CMK (cell line): ENCODE measurements at places on chromosomes 6 and 20.

- no peak for DNase-seq
These were observed 352.4 kb downstream of the LAMA2 start for GRCh38 chr6:129235167-129236000.

- no peak for DNase-seq
These were observed 11.4 kb downstream of the HLA-E start for GRCh38 chr6:30500421-30501355.

GRCh38 chr6:165805636-165806035 is 142.6 kb upstream of the PDE10A start:
- DNase-seq: no peak

DNA sequence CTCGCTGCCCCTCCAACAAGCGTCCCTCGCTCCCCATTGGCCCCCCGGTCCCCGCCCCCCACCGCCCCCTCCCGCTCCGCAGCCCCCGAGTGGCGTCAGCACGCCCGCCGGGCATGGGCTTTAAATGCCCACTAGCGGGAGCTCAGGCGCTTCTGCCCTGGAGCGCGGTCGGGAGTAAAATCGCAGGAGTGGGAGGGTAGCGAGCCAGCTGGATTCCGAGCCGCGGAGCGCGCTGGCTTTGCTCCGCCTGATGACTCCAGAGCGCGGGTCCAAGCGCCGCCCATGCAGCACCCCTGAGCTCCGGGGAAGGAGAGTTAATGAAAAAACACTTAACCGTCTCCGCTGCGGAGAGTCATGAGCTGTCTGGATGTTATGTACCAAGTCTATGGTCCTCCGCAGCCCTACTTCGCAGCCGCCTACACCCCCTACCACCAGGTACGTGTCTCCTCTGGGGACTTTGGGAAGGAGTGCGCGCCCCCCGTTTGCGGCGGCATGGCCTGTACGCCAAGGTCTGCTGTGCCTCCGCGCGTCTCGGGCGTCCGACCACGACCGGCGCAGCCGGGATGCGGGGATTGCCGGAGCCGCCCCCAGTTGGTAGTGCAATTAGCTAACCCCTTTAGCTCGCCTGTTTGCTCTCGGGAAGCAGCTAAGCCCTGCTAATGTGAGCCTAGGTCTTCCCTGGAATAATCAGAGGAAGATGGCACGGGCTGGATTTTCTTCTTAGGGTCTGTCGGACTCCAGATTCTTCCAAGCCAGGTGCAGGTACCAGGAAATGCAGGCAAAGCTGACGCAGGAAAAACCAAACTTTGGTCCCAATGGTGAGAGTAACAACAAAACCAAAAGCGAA is at the start of gene VGLL2:
VGLL2 (plus strand) TSS at position 149 of the 847 bp plus-strand sequence; CDS start at position 355, 206 bp downstream.
- DNase-seq: no peak

GRCh38 chr6:41286544-41287346 is at the start of gene TREM1:
TSS of gene TREM1 (minus strand) at chr6:41286682. CDS start at chr6:41286655, 27 bp downstream.
- DNase-seq: no peak

DNA sequence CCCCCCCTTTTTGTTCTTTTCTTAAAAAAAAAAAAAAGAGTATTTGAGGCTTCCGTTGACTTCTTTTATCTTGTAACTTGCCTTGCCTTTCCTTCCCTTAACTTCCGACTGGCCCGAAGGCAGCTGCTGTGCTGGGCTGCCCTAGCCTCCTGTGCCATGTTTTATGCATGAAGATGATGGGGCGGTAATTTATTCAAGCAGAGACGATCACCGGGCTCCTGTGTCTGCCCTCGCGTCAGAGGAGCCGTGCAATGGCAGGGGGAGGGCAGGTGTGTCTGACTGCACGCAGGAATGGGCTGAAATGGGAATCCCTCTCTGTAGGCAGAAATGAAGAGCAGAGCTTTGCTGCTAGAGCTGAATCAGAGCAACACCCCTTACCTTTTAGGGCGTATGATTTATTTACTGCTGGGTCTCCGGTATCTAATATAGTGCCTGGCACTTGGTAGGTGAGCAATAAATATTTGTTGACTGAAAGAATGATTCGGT is 106.3 kb upstream of the RIPOR2 start:
- DNase-seq: no peak

DNA sequence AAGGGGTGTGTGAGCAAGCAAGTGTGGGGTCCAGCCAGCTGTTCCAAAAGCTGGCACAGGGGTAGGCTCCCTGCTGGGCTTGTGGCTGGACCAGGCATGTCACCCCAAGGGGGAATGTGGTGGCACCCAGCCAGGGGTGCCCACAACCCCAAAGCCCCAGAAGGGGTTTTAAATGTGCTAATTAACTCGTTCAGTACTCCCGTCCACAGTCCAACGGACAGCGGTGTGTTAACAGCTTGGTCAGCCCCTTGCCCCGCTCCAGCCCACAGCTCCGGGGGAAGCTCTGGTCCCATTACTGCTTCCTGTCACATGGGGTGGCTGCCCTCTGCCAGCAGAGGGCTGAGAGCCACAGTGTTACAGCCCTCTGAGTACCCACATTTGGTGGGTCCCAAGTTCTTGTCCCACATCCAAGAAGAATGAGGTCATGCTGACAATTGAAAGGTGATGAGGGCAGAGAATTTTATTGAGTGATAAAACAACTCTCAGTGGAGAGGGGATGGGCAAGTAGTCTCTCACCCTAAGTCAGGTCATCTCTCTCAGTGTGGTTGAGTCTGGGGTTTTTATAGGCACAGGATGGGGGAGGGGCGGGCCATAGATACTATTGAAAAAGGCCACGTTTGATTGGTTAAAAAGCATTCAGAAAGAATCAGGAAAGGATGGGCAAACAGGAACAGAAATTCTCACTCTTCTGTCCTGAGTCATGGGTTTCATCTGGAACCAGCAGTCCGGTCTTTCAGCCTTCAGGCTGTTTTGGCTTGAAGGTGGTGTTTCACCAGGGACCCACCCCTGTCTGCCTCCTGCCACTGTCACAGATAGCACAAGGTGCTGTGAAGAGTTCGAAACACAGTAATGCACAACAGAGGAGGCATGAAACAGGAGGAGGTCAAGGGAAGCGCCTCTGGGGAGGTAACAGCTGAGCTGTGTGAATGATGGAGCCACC is 238.5 kb downstream of the NFATC2 start:
- no peak for DNase-seq

DNA sequence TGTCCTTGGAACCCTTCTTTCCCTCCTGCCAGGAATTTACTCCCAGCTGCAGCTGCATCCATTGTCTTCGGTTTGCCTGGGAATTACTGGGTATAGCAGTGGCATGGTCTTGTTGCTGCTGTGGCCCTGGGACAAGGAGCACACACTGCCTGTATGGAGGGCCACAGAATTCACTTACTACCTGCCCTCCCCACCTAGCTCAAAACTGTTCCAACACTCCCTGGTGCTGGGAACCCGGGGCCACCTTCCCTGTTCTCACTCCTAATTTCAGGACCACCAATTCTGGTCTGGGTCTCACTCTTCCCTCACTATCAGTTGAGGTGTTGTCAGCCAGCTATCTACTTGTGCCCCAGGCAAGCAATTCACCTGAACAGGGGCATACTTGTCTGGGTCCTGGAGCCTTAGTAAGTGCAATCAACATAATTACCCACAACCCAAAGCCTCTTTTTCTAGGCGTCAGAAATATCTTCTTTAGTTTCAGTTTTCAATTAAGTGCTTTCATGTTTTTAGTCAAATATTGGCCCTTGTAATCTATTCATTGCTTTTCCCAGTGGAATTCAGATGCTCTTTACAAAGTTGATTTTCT is 47.2 kb downstream of the METTL24 start:
- DNase-seq: no peak

DNA sequence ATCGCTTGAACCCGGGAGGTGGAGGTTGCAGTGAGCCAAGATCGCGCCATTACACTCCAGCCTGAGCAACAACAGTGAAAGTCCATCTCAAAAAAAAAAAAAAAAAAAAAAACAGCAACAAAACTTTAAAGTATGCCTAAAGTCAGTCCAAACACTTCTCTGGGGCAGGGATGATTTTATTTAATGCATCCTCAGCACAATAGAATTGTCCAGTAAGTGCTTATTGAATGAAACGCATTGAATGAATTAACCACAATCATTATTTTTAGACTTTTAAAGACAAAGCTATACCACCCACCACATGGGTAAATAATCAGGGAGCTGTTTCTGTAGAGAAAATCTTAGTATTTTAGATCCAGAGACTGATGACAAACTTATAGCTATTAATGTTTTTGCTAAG is 16.6 kb upstream of the CTAGE9 start:
- no peak for DNase-seq

GRCh38 chr6:148935705-148936435 is 189.0 kb downstream of the UST start:
- no peak for DNase-seq

DNA sequence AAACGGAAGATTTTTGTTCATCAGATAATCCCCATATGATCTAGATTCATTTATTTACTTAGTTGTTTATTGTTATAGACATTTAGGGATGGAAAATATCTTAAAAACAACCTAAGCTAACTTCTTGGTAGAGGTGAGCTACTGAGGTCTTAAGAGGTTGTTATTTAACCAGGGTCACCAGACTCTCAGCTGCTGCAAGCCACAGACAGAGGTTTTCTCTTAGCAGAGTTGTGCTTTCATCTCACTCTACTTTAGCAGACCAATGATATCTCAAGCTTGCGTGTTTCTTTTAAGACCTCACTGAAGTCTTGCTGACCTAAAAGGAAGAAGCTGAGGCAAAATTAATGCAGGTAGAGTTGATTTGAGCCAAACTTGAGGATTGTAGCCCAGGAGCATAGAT is 43.6 kb downstream of the NCOA7 start:
- no peak for DNase-seq

GRCh38 chr6:137020776-137021175 is 24.0 kb downstream of the IL20RA start:
- DNase-seq: no peak

DNA sequence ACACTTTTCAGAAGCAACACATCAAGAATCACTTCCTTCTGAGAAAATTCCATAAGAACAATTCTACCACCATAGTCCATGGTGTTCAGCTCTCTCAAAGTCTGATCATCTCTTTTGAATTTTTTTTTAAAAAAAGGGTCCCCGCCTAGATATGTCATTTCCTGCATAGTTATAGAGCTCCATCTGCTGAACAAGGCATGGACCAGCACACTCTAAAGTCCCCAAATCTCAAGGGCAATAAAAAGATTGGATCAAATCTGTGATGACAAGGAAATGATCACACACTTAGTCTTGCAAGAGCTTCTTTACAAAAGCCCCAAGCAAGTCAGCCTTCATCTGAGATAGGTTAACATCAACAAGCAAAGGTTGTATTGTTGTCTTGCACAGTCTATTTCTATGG is 100.7 kb upstream of the STMND1 start:
- DNase-seq: no peak

- DNase-seq: no peak
These were observed 276.4 kb downstream of the TAF4 start for GRCh38 chr20:61789329-61789728.

GRCh38 chr6:21753241-21754108 is 159.9 kb downstream of the SOX4 start:
- no peak for DNase-seq

- DNase-seq: no peak
These were observed 37.4 kb upstream of the TNFAIP3 start for GRCh38 chr6:137829641-137830083.

DNA sequence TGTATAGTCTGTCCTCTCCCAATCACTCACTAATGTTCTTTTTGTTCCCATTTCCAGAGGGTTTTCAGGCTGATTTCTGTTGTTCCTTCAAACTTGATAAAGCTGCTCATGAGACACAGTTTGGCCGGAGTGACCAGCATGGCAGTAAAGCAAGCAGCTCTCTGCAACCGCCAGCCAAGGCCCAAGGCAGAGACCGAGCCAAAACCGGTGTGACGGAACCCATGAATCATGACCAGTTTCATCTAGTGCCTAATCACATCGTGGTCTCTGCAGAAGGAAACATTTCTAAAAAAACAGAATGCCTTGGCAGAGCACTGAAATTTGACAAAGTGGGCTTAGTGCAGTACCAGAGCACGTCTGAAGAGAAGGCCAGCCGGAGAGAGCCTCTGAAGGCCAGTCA is 14.8 kb upstream of the RPL7L1 start:
- DNase-seq: no peak

DNA sequence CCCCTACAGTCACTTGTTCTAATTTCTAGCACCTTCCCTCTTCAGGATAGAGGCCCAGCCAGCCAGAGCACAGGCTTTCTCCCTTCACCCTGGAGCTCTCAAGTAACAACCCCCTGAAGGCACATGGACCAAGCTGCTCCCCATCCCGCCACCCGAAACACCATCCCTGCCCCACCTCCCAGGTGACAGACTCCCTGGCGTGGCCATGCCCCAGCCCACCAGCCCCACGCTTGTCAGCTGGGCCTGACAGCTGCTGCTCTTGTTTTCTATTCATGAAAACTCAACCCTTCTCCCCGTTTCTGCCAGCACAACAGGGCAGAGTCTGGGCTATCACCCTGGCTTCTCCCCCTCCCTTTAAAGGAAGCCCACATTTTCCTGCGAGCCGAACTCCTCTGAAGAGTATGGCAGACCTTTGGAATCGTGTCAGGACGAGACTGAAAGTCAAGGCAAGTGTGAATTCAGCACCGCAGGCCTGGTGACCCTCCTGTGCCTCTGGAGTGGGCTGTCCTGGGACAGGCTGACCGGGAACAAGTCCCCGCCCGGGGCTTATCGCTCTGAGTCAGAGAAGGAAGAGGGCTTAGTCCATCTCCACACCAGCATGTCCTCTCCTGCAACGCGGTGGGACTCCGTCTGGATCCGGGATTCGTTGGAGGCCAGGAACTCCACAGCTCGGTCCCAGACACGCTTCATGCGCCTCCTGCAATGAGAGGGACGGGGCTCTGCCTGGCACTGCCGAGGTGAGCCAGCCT is 16.7 kb downstream of the LEMD2 start:
- no peak for DNase-seq

DNA sequence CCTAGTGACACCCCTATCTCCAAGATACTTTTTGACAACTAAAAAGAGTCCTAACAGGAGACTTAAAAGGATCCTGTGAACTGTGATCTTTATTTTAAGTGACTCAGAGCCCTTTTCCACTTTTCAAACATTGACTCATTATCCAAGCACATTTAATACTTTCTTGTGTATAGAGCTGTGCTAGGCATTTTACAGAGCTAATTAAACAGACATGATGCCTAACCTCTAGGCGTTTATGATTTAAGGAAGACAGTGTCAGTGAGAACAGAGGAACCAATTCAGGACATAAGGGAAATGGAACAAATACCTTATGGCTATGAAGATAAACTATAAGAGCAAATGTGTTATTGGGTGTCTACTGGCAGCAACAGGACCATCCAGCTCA is 282.6 kb downstream of the TPBG start:
- no peak for DNase-seq

DNA sequence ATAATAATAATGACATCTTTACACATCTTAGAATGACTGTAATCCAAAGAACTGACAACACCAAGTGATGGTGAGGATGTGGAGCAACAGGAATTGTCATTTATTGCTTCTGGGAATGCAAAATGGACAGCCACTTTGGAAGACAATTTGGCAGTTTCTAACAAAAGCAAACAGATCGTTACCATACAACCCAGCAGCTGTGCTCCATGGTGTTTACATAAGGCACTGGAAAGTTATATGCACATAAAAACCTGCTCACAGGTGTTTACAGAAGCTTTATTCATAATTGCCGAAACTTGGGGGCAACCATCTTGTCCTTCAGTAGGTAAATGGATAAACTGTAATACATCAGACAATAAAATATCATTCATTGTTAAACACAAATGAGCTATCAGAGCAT is 18.3 kb upstream of the ASF1A start:
- DNase-seq: no peak
